EL (cell line): ENCODE measurements at places on chromosomes 4 and X.

- no peak for DNase-seq
Measured at GRCh38 chrX:73647212-73647611, 84.2 kb downstream of the CHIC1 start.

- DNase-seq: no peak
Measured at GRCh38 chr4:17618926-17619325, 4.5 kb downstream of the MED28 start.

DNA sequence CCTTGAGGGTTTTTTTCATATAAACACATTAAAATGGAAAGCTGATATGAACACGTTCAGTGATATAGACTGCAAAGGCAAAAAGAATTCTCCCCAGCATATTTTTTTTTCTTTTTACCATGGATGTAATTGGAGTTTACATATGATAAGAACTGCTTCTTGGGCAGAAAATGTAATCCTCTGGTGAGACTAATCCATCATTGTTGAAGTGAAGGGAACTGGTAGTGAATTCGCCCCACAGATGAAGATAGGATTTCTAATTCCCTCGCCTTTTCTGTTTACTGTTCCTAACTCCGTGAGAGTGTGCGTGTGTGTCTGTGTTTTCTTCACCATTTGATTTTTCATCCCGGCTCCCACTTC is 88.9 kb downstream of the GPR143 start:
- DNase-seq: no peak

DNA sequence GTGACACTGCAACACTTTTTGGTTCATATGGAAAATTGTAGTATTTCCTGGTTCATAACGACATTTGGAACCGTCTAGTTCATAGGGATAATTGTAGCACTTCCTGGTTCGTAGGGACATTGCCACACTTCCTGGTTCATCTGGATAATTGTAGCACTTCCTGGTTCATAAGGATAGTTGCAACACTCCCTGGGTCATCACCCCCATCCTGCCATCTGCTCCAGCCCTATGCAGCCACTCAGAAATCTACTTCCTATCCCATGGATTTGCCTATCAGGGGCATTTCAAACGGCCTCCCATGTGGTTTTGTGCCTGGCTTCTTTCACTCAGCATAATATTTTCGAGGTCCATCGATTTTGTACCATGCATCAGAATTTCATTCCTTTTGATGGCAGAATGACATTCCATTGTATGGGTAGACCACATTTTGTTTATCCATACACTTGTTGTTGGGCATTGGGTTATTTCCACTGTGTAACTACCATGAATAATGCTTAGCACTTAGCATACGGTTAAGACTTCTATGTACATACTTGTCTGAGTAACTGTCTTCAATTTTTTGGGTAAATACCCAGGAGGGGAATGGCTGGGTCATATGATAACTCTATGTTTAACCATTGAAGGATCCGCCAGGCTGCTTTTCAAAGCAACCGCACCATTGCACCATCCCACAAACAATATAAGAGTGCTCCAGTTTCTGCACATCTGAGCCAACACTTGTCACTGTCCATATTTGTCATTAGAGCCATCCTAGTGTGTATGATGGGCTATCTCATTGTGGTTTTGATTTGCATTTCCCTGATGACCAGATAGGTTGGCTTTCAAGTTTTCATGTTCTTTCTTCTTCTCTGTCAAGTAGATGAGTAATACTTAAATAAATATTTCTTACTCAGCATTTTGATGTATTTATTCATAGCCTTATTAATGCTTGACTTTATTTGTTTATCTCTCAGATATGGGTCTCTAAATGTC is 58.3 kb upstream of the CD99 start:
- DNase-seq: no peak

DNA sequence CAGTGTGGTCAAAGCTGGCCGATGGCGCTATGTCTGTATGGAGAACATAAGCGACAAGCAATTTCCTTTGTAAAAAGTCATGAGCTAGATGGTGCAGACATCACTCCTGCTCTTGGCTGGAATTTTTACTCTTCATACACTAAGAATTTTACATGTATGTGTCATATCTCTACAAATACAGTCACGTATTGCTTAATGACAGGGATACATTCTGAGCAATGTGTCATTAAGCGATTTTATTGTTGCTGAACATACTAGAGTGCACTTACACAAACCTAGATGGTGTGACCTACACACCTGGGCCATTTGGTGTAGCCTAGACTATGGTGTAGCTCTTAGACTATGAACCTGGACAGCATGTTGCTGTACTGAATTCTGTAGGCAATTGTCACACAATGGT is 185.4 kb downstream of the SOWAHB start:
- peak; percentile 11 for DNase-seq

- no peak for DNase-seq
Measured at GRCh38 chr4:81757691-81758090, 286.0 kb upstream of the RASGEF1B start.

- DNase-seq: no peak
Measured at GRCh38 chrX:46793386-46794143, 34.6 kb upstream of the SLC9A7 start.

DNA sequence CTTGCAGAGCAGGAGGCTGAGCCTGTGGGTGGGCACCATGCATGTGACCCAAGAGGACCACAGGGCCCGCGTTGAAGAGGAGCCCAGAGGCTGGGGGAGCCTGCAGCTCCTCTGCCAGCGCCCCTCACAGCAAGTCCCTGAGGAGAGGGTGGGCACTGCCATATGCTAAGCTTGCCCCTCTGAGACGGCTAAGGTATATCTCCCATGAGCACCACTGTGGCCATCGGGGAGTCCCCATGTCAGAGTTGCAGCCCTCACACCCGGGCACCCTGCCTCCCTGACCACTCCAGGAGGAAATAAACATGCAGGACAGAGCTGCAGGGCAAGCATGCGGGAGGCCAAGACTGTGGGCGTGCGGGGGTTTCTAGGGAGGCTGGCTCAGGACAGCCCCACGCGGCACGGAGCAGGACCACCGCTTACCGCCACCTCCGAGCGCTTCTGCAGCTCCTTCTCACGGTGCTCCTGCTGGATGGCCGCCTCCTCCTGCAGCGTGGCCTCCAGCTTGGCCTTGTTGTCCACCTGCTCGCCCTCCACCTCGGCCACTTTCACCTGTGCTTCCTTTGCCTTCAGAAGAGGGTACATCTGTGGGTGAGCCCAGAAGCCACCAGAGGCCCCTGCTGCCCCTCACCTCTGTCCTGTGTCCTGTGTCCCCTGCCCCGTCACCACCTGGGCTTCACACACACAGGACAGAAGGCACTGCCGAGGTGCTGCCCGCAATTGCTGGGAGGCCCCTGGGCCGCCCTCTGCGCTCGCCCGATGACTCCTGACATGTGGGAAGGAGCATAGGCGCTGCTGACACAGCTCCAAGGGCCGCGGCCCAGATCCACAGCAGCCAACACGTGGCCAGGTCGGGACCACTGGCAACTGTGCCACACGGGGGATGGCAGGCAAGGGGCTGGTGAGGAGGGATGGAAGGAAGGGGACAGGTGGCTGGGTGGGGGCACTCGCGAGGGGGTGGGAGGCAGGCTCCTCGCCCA is 29.8 kb downstream of the FGFR3 start:
- no peak for DNase-seq

GRCh38 chr4:138835832-138836533 is 179.6 kb upstream of the NOCT start:
- peak; percentile 14 for DNase-seq

GRCh38 chr4:17636341-17636695 is 21.9 kb downstream of the MED28 start:
- no peak for DNase-seq

DNA sequence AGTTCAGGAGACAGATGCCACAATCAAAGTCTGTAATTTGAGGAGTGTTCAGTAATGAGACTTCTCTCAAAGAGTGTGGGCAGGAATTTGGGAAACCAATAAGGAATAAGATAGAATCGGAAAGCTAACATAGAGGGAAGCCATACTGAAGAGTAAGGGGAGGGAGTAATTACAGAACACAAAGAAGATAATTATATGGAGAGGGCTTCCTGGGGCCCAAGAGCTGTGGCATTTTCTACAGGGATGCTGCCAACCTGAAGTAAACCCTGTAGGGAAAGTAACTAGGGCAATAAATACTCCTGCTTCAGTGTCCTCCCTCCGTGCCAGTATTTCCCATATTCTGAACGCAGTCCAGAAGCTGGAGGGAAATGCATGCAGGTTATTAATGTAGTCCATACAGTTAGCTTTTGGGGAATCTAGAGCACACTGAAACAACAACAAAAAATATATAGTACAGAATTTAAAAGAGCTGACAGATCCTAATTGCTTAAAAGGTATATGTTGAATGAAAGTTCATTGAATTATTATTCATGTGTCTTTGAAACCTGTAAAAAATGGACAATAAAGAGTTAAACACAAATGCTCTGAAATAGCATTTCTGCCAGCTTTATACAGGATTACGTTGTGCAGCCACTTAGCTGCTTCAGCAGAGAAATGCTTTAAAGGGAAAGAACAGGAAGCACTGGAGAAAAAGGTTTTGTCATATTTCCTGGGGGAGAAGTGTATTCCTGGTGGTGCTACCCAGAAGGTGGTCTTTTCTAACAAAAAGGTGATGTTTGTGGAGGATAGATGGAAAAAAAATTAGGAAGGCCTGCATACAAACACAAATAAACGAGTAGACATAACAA is 48.0 kb downstream of the CXXC4 start:
- DNase-seq: no peak

- peak; percentile 18 for DNase-seq
Measured at GRCh38 chr4:165814256-165815020, 58.6 kb upstream of the TLL1 start.

DNA sequence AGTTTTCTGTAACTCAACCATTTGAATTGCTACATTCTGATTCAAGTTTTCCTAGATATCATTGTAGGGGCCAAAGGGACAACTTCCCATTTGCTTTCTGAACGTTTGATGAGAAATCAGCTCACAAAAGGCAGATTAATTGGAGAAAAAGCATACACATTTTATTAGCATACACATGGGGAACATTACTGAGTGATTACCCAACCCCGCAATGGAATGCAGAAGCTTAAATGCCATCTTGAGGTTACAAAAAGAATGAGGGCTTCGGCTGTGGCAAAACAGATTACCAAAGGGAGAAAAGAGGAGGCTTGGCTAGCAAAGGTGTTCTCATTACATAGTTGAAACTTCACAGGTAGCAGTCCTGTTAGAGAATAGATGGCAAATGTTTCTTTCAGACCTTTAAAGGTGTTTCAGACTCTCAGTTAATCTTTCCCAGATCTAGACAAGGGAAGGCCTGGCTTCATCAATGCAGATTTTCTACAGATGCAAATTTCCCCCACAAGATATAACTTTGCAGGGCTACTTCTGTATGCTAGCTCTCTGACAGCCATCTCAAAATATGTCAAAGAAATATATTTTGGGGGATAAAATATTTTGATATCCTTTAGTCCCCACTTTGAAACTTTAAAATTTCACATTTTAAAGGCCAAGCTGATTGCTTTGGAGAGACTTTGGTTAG is 26.5 kb upstream of the HERC6 start:
- DNase-seq: peak; percentile 82

DNA sequence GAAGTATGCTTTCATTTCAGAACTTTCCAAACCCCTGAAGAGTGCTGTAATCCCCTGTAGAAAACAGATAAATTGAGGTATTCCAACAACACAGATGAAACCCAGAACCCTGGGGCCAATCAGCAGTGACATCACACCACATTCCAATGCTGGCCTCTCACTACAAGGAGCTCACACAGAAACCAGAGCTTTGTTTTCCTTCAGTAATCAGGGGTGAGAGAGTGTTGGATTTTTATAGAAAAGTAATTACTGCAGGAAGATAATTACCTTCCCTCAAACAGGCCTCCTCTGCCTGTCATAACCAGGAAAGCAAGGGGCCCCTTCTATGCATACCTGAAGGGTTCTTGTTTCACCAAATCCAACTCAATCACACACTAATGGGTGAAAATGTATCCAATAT is 246.2 kb downstream of the SCFD2 start:
- peak; percentile 83 for DNase-seq

DNA sequence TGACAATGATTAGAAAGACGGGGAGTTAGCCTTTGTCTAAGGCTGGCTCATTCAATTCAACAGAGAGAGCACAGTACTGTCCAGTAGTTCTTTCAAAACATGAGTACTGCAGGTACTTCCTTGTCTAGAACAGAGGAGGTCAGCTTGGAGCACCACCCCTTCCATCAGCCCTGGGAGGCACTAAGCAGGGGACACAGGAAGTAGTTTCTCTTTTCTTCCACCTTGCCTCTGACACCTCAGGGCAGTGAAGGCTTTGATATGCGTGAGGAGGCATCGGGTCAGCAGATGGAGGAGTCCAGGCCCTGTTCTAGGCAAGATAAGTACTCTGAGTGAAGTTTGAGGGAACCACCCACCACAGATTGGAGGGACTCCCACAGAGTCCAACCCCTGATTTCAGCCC is 33.1 kb downstream of the MAGEB10 start:
- DNase-seq: no peak
